ENCODE measurements at places on chromosomes 3 and 15.

GRCh38 chr15:99423186-99424130 is 142.3 kb upstream of the MEF2A start:
- no peak for DNase-seq

DNA sequence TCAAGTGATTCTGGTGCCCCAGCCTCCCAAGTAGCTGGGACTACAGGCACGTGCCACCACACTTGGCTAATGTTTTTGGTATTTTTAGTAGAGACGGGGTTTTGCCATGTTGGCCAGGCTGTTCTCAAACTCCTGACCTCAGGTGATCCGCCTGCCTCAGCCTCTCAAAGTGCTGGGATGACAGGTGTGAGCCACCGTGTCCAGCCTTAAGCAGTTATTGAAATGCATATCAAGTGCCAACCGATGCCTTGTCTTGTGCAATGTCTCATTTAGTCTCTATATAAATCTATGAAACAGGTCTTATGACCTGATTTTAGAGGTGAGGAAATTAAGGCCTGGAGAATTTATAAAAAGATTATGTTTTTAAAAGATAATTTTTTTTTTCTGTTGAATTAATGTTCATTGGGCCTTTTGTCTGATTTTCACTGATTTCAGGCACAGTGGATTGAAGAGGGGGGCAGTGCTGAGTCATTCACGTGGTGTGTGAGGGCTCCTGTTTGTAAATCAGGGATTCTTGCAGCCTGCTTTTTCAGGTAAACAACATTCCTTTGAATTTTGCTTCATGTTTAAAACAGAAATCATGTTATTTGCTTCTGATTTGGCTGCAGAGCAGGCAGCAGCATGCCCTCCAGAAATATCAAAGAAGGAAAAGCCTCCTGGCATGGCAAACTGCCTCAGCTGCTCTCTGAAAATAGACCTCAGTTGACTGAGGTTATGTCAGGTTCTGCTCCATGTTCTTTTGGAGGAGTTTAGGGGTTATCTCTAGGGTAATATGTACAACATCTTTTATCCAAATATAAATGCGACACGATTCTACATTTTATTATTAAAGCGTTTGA is 407.0 kb upstream of the RGMA start:
- peak; percentile 49 for DNase-seq

DNA sequence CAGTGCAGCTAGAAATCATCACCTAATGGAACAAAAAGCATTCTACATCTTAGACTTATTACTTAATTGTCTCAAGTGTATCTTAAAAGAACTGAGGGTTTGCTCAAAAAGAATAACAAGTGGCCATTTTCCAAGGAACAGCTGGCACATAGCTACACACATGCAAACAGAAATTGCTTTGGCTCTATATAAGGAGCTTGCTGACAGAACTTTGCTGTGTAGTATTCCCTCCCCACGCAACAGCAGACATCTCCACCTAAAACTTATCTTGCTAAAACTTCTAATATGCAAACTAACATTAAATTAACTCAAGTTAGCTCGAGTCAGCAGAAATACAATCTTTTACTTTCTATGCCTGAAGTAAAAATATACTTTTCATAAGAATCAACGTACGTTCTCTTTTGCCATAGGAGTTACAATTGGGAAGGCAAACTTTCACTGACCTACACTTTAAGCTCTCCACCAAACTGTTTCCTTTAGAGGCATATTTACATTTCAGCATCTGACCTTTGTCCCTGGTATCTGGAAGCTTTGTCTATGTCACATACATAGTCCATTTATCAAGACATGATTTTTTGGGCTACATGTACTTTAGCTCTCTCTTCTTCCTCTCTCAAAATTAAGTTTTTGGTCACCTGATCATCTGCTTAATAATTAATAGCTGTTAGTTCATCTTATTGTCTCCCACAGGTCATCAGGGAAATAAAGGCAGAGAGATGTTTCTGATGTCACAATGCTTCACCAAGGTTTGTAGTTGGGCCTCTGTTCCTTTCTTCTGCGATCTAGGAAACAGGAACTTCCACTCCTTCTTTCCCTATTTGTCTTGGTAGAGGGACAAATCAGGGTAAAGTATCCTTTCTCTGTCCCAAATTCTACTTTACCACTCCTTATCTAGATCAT is 163.4 kb upstream of the AGTR1 start:
- no peak for DNase-seq

DNA sequence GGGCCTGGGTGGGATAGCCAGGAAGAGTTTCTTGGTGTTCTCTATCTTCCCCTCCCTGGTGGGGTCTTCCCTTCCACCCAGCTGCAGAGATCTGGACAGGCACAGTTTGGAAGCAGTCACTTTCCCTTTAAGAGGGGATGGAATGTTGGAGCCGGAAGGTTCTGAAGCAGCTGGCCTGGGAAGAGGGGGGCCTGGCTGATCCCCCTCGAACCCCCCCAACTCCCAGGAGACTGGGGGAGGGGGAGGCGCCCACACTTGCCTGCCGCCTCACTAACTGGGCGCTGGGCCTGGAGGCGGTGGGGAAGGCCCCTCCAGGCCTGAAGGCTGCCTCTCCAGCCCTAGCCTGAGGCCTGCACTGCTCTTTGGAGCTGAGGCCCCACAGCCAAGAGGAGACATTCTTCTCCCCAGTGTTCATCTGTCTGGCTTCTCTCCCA is 1.4 kb downstream of the DVL3 start:
- no peak for DNase-seq

GRCh38 chr3:168405288-168405687 is 309.6 kb upstream of the GOLIM4 start:
- DNase-seq: no peak

- DNase-seq: peak; percentile 98
Measured at GRCh38 chr3:134326760-134327593, 47.3 kb downstream of the AMOTL2 start.

- DNase-seq: no peak
Measured at GRCh38 chr15:85091990-85092389, 110.3 kb downstream of the PDE8A start.

- DNase-seq: no peak
Measured at GRCh38 chr3:194908972-194909371, 223.3 kb downstream of the FAM43A start.

DNA sequence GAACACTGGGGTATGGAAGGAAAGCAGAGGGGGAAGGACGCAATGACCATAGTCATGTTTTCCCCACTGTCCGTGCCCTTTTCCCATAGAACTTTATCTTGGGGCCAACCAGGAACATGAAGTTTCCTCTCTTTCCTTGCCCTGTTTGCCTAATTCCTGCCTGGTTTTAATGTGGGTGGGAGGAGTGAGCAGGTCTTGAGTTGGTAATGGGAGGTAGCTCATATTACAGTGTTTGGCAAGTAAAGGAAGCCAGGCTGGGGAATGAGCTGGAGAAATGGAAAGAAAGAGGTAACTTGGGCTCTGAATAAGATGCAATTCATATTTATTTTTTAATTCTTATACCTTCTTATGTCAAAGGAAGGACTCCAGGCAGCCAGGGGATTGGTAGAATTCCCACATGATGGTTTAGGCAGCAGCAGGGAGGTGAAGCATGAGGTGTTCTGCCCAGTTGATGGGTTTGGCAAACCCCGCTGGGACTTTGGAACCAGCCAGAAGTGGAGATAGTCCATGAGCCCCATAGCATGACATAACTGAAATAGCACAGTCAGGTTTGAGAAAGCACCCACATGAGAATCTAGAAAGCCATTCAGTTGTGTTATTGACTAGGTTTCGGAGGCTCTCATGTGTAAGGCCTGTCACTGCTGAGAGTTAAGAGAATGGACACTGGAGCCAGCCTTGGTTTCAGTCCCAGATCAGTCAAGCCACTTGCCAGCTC is 60.0 kb downstream of the CCK start:
- no peak for DNase-seq

- DNase-seq: no peak
Measured at GRCh38 chr3:159429702-159430101, 558.9 kb upstream of the IL12A start.

- DNase-seq: no peak
Measured at GRCh38 chr15:42387603-42388002, 28.3 kb downstream of the CAPN3 start.

DNA sequence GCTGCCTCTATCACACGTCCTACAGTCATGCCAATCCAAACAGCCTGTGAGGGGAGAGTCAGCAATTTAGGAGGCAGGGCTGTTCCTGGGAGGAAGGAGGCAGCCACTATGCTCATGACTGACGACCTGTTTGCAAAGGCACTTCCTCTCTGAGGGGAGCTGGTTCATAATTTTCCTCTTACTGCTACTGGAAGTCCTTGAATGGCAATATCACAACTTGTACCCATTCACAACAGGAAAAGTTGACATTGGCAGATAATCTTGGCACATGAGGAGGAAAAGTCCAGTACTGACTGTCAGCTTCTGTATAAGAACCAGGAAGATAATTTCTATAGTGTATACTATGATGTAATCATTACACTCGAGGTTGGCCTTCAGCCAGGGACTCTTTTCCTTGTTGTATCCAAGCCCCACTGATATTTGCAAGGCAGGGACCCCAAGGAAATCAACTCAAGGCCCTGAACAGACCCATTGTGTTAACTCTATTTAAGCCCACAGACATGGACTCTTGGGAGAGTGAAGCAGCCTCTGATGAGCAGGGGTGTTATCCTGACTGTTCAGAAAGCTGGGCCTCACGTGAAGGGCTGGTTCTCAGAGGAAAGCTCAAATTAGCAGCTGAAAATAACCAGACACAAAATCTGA is 267.3 kb upstream of the ADAMTS9 start:
- DNase-seq: no peak

- DNase-seq: no peak
Measured at GRCh38 chr3:43859766-43860165, 169.0 kb downstream of the ABHD5 start.

DNA sequence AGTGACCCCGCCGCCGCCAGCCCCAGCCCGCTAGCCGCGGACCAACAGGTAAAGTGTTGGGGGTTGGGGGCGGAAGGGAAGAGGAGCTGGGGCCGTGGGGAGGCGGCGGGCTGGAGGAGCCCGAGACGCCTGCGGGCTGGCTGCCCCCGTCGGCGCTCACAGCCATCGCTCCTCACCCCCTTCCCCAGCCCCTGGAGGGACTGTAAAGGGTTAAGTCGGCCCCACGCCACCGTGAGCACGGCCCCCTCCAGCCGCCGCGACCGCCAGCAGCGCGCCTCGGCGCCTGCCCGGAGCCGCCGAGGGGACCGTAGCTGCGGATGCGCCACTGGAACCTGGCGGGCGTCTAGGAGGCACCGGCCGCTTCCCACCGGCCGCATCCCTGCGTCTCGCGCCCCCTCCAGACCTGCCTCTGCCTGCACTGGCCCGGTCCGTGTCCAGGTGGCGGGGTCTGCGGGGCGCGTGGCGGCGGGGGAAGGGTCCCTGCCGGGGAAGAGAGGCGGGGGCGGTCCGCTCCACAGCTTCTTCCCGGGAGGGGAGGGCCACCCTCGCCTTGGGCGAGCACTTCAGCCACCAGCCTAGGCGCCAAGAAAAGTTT is 522 bp downstream of the MED12L start:
- DNase-seq: no peak

DNA sequence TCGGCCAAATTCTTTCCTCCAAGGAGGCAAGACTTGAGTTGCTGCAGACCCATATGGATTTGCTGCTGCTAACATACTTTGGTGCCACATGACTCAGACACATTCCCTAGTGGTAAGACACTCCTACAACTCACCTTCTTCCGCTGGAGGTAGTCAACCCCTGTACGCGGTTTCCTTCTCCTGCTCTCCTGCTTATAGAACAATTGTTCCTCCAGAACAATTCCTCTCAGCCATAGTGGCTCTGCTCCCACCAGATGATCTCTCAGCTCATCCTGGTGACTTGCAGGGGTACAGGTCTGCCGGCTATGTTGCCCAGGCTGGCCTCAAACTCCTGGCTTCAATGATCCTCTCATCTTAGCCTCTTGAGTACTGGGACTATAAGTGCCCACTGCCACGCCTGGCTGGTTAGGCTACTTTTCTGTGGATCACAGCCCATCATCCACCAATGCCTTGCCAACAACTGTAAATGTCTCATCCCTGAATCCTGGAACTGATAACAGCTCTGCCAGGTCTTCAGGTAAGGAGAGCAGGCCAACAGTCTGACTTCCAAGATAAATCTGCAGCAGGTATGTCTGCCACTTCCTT is 2.4 kb upstream of the CXCR6 start:
- no peak for DNase-seq

DNA sequence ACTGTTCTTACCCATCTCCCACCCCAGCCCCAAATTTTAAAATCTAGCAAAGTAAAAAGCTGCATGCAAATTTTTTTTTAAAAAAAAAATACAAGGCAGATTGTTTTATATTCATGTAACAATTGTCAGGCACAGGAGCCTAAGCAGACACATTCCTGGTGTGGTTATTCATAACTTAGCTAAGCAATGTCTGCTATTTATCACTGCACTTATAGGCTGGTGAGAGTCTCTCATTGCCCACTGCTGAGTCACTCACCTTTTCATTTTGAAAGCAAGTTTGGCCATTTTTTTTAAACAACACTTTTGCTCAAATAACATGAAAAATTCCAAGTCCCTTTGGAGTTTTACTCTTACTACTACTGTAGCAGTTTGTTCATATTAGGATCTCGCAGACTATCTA is 413.9 kb downstream of the RBMS3 start:
- peak; percentile 99 for DNase-seq

DNA sequence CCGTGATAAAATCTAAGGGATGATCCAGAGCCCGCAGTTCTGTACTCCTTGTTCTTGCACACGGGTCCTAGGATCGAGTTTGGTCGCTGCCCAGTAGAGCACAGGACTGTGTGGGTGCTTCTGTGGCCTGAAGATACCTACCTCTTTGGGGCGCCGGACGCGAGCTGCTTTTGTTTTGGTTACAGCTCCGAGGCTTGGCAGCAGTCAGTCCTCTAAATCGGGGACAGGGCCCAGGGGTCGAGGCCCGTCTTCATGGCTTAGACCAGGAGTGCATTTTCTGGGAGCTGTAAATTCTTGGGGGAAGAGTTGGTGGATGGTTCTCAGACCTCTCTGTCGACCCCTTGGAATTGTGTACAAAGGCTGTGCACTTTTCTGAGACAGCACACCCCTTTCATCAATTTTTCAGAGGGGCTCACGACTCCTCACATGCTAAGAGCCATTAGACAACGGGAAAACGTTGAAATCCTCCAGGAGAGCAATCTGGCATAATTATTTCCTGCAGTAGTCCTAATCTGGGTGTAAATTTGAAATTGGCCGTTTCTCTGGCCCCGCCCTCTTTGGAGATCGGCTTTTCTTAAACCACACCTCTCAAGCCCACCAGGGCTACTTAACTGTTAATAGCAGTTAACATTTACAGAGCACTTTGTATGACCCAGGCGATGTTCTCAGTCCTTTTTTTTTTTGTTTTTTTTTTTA is 928 bp downstream of the CEP97 start:
- DNase-seq: no peak

DNA sequence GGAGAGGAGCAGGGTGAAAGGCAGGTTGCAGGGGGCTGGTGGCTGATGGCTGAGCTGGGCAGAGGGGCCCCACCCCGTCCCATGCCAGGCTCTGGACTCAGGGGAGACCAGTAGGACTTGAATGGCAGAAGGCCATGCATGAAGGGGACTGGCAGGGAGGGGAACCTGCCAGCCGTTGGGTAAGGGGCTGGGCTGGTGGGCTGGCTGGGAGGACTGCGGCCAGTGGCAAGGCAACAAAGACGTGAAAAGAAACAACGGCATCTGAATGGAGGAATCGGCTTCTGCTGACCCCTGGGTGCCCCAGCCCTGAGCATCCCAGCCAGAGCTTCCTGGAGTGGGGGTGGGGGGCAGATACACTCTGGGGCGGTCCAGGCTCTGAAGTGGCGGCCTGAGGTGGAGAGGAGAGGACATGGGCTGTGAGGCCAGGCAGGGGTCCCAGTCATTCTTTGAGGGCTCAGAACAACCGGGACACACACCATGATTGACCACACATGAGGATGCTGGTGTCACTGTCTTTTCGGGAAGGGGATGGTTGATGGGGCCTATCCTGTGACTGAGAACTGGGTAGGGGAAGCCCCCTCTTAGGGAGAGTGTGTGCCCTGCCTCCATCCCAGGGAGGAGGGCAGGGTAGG is 11.7 kb downstream of the GLYCTK start:
- DNase-seq: no peak

Data from renal cortical epithelial cell (primary cell).